ENCODE measurements at places on chromosomes 5 and 9. TPM values are rescaled to one million over a fixed set of nuclear protein-coding genes. Genes with fewer than 3 reads are reported as not detected.
A peak's percentile ranks its signal among the peaks of the same experiment; 100 is the strongest.

Gene SPINK5
- 307 TPM for total RNA-seq

- no peak for DNase-seq
These were observed 26.7 kb downstream of the CSF1R start for GRCh38 chr5:150059623-150060022.

Gene DND1
- 0.94 TPM for total RNA-seq

- no peak for DNase-seq
These were observed 11.9 kb downstream of the ERBIN start for GRCh38 chr5:65938256-65938655.

Gene PRRX2
- 24.1 TPM for total RNA-seq

Gene ACSL6
- 0.59 TPM for total RNA-seq

DNA sequence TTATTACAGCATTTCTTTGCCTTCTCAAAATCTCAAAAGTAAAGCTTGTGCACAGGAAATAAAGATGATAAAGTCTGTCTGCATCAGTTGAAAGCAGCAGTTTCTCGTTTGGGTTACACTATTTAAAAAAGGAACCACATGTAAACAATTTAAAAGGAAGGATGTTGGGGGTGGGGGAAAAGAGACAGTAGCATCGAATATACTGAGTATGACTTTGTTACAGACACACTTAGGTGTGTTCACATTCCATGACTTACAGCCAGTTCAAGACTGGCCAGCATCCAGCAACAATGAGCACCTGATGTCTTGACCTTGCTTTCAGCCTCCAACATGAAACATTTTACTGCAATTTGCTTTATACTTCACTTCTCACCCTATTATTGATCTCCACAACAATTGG, 8.7 kb downstream of the GAPT start:
- no peak for DNase-seq

DNA sequence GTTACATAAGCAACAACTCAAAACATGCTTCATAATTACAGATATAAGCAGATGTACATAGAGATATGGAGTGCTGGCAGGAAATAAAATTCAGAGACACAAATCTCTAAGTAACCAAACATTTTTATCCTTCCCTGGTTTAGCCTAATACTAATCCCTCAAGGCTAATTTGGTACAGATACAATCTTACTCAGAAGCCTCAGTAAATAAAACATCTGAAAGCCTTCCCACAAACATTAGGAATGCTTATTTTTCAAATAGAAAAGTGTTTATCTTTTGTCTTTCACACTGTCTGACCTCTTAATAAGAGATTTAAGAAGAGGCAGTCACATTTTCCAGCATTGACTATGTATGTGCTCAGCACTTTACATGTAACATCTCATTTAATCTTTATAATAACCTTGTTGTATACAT, 399.4 kb downstream of the ARRDC3 start:
- no peak for DNase-seq

DNA sequence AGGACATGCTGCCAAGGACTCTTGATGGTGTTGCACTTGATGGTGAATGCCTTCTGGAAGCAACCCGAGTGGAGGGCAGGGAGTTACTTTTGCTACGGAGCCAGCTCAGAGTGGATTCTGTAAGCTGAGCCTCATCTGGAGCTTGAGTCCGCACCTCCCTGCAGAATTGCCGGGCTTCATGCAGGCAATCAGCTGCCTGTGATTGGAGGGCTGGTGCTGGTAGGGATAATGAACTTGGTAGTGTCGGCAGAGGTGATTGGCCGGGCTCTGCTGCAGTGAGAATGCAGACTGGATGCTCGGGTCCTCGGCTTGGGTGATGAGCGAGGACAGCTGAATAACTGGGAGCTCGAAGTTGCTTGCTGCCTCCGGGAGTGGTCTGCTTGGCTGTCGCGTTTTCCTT, 23.1 kb downstream of the SLC25A25 start:
- DNase-seq, result peak; percentile 55

Gene NUTM2F
- total RNA-seq, result not detected

GRCh38 chr5:84088996-84089395, 295.7 kb downstream of the EDIL3 start:
- DNase-seq, result no peak

Gene PCDHGA5
- total RNA-seq, result 2.2 TPM

Gene IRGM
- 0.19 TPM for total RNA-seq

Gene PPIC
- total RNA-seq, result 16.5 TPM

Gene GKAP1
- total RNA-seq, result 3.4 TPM

GRCh38 chr5:73816656-73817420, 190.8 kb downstream of the ARHGEF28 start:
- no peak for DNase-seq

- DNase-seq, result no peak
These were observed 15.2 kb downstream of the OR1B1 start for GRCh38 chr9:122642226-122642625.

- DNase-seq, result no peak
These were observed 38.0 kb downstream of the KIF24 start for GRCh38 chr9:34291023-34291422.

- DNase-seq, result no peak
These were observed 33.8 kb downstream of the WNK2 start for GRCh38 chr9:93217706-93218105.

Gene PCDHGA3
- 3.5 TPM for total RNA-seq

- no peak for DNase-seq
These were observed 207.2 kb downstream of the DOCK8 start for GRCh38 chr9:421896-422295.

DNA sequence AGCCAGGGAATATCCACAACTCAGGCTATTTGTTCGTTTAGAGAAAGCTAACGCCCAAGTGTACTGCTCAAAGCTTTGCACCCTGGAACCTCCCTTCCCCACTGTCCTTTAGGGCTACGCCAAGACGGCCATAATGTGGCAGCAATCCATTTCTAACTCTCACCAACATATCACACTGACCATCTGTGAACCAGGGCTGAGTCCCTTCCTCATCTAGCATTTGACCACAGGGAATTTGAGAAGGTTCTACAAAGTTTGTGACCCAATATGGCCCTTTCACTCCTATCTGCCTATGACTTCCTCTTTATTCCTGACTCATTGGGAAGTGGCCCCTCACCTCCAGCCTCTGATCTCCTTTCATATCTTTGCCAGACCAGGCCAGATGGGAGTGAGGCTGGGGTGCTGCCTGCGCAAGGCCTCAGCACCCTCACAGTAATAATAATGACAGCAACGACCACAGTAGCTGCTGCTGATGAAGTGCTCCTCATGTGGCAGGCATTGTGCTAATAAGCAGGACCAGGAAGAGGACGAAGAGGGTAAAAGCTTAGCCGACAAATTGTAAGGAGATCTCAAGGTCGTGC, 9.3 kb upstream of the ARAP3 start:
- no peak for DNase-seq

Gene ADAMTS6
- total RNA-seq, result 1.1 TPM

- no peak for DNase-seq
These were observed 49.2 kb downstream of the KCTD16 start for GRCh38 chr5:144219869-144220268.

DNA sequence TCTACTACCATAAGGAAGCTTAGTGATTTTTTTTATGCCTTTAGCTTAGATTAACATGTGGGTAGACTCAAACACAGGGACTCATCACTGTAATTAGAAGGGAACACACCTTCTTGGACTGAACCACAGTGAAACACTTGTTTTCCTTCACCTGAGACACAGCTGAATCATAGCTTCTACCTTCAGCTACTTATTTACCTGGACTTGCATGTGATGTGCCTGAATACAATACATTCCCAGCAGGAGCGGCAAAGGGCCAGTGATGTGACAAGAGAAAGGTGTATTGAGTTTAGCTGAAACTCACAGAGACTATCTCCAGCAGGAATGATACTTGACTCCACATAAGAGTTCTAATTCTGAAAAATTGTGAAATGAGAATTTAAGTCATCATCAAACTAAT, 37.8 kb downstream of the GRAMD2B start:
- DNase-seq, result no peak

Gene PCDHB15
- 0.46 TPM for total RNA-seq

DNA sequence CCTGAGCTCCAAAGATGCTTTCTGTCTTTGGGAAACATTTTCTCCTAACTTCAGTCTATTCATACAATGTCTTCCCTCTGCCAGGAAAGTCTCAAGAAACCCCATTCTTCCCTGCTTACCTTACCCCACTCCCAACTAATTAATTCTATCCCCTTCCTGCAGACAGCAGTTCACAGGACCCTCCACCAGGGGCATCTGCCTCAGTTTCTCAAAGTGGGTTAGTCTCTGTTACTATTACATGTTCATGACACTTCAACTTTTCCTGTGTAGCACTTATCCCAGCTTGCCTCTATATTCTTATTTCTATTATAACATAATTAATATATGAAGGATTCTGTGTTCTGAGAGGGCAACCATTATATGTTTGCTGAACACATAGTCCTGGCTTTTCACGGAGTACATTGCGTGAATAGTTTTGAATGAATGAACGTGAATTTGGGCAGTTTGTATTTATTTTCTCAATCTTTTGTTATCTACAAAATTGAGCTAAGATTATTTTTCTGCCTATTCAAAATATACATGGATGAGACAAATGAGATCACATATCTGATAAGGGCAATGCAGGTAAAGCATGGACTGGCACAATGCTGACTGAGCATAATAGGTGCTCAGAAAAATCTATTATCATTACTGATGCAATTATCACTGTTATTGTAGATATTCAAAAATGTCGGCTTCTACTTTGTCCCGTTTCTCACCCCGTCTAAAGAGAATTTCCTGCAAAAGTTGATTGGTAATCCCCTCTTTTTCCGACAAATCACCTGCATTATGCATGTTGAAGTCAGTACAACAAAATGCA, 341.1 kb downstream of the BRINP1 start:
- DNase-seq, result no peak

DNA sequence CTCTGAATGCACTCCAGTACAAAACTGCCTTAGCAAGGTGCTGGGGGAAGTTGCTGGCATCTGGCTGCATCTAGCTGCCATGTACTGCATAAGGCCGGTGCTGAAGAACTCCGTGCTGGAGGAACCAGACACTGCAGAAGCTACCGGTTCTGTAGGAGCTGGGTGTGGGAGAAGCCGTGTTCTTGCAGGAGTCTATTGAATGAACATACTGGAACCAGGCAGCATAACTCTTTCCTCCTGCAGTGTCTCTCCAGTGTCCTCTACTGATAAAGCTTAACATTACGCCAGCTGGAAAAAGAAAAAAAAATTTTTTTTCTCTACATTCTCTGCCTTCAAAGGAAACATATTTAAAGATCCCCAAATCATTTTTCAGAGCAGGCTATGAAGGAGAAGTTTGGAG, 38.5 kb downstream of the VPS13A start:
- DNase-seq, result no peak

Gene C9orf43
- total RNA-seq, result 0.46 TPM

GRCh38 chr9:109063760-109064159, 50.5 kb upstream of the CTNNAL1 start:
- DNase-seq, result no peak

DNA sequence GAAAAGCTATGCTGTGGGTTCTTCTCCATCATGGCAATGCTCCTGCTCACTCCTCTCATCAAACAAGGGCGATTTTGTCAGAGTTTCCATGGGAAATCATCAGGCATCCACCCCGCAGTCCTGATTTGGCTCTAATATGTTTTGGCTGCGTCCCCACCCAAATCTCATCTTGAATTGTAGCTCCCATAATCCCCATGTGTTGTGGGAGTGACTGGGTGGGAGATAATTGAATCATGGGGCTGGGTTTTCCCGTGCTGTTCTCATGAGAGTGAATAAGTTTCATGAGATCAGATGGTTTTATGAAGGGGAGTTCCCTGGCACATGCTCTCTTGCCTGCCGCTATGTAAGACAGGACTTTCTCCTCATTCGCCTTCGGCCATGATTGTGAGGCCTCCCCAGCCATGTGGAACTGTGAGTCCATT, 163.8 kb downstream of the GADD45G start:
- DNase-seq, result no peak

Gene ASB6
- total RNA-seq, result 46.9 TPM

Gene MARCHF3
- total RNA-seq, result 23.4 TPM

- no peak for DNase-seq
These were observed 41.3 kb downstream of the GARNL3 start for GRCh38 chr9:127305838-127306226.

GRCh38 chr9:99368341-99369326, 146.6 kb downstream of the SEC61B start:
- peak; percentile 88 for DNase-seq

Gene DRD1
- total RNA-seq, result 0.15 TPM

DNA sequence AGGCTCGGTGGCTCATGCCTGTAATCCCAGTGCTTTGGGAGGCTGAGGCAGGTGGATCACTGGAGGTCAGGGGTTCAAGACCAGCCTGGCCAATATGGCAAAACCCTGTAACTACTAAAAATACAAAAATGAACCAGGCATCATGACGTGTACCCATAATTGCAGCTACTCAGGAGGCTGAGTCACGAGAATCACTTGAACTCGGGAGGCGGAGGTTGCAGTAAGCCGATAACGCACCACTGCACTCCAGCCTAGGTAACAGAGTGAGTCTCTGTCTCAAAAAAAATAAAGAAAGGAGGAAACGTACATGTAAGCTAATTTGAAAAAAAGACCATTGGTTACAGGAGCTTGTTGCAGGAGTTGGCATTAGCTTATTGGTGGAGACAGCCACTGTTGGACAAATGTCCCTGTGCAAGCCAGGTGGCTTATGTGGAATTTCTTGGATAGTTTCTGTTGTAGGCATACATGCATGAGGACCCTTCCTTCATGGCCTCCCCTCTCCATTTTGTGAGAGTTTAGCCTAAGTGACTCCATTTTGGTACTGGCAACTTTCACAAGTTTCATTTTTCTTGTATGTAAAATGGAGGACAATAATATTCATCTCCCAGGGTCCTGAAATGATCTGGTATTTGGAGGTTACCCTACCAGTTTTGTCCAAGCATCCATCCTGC, 16.8 kb upstream of the RAB14 start:
- DNase-seq, result no peak

- DNase-seq, result no peak
These were observed 10.9 kb upstream of the SLC25A51 start for GRCh38 chr9:37914701-37915358.

- DNase-seq, result no peak
These were observed 142.2 kb downstream of the ZNF462 start for GRCh38 chr9:107005201-107005600.

DNA sequence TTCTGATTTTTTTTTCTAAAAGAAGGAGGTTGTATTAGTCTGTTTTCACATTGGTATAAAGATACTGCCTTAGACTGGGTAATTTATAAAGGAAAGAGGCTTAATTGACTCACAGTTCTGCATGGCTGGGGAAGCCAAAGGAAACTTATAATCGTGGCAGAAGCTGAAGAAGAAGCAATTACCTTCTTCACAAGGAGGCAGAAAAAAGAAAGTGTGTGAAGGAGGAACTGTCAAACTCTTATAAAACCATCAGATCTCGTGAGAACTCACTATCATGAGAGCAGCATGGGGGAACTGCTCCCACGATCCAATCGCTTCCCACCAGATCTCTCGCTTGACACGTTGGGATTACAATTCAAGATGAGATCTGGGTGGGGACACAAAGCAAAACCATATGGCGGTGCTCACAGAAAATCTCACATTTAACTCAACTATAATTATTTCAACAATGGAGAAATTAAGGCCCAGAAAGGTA, 27.1 kb downstream of the DPYSL3 start:
- DNase-seq, result no peak

GRCh38 chr9:16303506-16303905, 567.0 kb downstream of the BNC2 start:
- peak; percentile 4 for DNase-seq

Gene HTR4
- total RNA-seq, result 1.0 TPM

- no peak for DNase-seq
These were observed 204.8 kb downstream of the MEF2C start for GRCh38 chr5:88677943-88678769.

Gene ECM2
- 10.1 TPM for total RNA-seq

Data from lower leg skin (tissue), 4 donors.